Right ventricle myocardium superior (tissue), 1 donor: ENCODE measurements at places on chromosomes 16 and 17.

DNA sequence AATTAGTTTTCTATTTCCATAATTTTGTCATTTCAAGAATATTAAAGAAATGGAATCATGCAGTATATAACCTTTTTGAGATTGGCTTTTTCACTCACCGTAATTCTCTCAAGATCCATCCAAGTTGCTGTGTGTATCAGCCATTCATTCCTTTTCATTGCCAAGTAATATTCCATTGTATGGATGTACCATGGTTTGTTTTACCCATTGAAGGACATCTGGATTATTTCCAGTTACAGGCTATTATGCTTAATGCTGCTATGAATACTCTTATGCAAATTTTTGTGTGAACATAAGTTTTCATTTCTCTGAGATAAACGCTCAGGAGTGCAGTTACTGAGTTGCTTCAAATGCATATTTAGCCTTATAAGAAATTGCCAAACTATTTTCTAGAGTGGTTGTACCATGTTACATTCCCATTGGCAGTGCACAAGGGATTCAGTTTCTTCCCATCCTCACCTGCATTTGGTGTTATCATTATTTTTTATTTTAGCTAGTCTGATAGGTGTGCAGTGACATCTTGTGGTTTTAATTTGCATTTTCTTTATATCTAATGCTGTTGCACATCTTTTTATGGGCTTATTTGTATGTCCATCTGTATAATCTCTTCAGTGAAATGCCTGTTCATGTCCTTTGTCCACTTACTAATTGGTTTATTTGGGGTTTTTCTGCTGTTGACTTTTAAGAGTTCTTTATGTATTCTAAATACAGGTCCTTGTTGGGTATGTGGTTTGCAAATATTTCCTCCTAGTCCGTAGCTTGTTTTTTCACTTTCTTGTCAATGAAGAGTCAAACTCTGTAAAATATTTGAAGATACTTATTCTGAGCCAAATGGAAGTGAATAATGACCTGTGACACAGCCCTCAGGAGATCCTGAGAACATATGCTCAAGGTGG lies 32.7 kb downstream of the BMERB1 start:
- no peak for DNase-seq

GRCh38 chr16:52384378-52384777 lies 162.6 kb downstream of the TOX3 start:
- DNase-seq = no peak

GRCh38 chr16:72373201-72373600 lies 201.2 kb upstream of the PMFBP1 start:
- no peak for DNase-seq

GRCh38 chr17:4019275-4019674 lies 55.0 kb upstream of the ATP2A3 start:
- DNase-seq = no peak

DNA sequence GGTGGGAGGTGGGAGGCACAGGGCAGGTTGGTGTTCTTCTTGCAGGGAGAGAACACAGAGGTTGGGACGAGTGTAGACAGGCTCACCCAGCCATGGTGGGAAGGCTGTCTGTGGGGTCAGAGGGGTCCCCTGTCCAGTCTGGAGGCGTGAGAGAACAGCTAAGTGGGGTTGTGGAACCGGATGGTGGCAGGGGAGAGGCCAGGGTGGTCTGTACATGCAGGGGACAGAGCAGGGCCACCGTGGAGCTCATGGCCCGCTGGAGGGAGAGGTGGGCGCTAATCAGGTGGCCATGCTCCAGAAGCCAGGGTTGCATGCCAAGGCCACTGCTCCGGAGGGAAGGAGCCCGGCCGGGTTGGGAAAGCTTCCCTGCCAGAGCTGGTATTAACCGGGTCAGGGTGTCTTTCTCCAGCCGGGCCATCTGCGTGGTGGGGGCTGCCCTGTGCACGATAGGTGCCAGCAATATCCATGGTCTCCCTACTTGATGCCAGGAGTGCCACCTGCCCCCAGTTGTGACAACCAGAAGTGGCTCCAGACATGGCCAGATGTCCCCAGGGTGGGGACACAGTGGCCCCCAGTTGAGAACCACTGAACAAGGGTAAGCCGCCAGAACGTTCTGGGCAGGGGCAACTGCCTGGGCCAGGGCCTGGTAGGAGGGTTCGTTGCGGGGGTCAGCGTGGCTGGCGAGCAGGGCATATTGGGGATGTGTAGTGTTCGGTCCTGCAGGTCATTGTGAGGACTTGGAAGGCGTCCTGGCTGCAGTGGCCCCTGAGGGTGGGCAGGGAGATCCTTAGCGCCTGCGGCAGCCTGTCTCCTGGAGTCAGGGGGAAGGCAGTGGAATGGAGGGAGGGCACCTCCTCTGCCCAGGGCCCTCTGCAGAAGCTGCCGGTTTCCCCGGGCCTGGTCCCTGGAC lies 5.1 kb downstream of the SNN start:
- no peak for DNase-seq
